Fibroblast of lung (primary cell): ENCODE measurements at places on chromosomes 7 and 10. TPM values are rescaled to one million over a fixed set of nuclear protein-coding genes. Genes with fewer than 3 reads are reported as not detected.

- no peaks in the 10 kb centered on the region for H3K4me1 ChIP-seq
- H3K4me3 ChIP-seq = no peak overlapping the region
- no peak for DNase-seq
- no peaks in the 10 kb centered on the region for H3K36me3 ChIP-seq
- H3K27me3 ChIP-seq = no peaks in the 10 kb centered on the region
Measured at GRCh38 chr7:113486548-113486947, 368.2 kb upstream of the SMIM30 start.

DNA sequence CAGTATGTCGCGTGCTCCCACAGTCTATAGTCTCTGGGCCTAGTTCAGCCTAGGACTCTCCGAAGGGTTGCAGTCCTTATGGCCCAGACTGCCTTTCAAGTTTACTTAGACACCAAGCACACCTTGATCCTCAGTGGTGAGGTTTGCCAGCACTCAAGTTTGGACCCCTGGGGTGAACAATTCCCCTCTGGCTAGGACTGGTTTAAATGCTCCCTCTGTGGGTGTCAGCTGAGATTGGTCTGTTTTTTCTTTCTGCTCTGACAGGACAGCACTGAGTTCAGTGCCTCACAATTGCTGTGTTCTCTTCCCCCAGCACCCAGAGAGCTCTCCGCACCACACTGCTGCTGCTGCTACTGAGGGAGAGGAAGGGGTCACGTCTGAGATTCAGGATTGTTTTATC, 31.9 kb upstream of the AGR3 start:
- no peaks in the 10 kb centered on the region for H3K27me3 ChIP-seq
- H3K4me3 ChIP-seq = no peak overlapping the region
- H3K4me1 ChIP-seq = peaks cover 2% of the 10 kb centered on the region
- no peak for DNase-seq
- H3K36me3 ChIP-seq = no peaks in the 10 kb centered on the region

DNA sequence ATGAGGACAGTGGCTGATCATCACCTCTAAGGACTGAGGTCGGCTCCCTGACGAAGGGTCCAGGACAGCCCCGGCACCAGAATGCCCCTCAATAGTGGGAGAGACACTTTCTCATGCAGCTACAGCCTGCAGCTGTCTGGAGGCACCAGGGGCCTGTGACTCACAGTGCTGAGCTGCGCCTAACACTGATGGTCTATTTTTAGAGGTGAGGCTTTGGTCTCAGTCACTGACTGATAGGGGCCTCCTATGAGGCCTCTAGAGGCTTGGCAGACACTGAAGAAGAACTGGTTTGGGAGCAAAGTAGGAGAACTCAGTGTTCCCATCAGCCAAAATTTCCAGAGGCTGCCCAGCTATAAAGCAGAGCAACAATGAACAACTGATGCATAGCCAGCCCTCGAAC, 130.1 kb downstream of the COBL start:
- H3K36me3 ChIP-seq = no peaks in the 10 kb centered on the region
- peak; percentile 1 for DNase-seq
- H3K4me1 ChIP-seq = no peaks in the 10 kb centered on the region
- H3K27ac ChIP-seq = no peak overlapping the region

DNA sequence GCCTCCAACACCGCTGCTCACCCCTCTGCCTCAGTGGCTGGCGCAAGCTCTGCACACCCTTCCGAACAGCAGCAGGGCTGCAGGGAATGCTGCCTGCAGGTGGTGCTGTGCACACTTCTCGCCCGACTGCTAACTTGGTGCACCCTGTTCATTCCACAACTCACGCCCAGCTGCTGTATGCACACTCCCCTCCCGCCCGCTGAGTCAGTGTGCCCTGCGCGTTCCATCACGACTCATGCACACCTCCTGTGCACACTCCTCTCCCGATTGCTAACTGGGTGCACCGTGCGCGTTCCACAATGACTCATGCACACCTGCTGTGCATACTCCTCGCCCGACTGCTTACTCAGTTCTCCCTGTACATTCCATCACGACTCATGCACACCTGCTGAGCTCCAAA, 21.5 kb downstream of the ADARB2 start:
- no peak overlapping the region for H3K4me3 ChIP-seq
- H3K36me3 ChIP-seq = no peaks in the 10 kb centered on the region
- H3K27me3 ChIP-seq = no peaks in the 10 kb centered on the region
- no peak overlapping the region for H3K27ac ChIP-seq
- DNase-seq = no peak

EBF3 gene
- total RNA-seq = under 0.01 and 0.17 TPM in 2 replicates

CARD11 gene
- total RNA-seq = not detected in 2 replicates

- DNase-seq = peak; percentile 58
- H3K4me1 ChIP-seq = peaks cover 78% of the 10 kb centered on the region
- peak overlapping the region; percentile 72 for H3K27ac ChIP-seq
- H3K36me3 ChIP-seq = peaks cover 2% of the 10 kb centered on the region
- H3K27me3 ChIP-seq = no peaks in the 10 kb centered on the region
- no peak overlapping the region for H3K4me3 ChIP-seq
Measured at GRCh38 chr10:79401015-79401921, 44.2 kb downstream of the ZCCHC24 start.

- H3K4me1 ChIP-seq = peaks cover 5% of the 10 kb centered on the region
- no peaks in the 10 kb centered on the region for H3K36me3 ChIP-seq
- H3K27me3 ChIP-seq = no peaks in the 10 kb centered on the region
- no peak overlapping the region for H3K4me3 ChIP-seq
- H3K27ac ChIP-seq = no peak overlapping the region
Measured at GRCh38 chr10:97025613-97026242, 160.0 kb downstream of the SLIT1 start.
